ENCODE measurements at places on chromosomes 4 and X.

DNA sequence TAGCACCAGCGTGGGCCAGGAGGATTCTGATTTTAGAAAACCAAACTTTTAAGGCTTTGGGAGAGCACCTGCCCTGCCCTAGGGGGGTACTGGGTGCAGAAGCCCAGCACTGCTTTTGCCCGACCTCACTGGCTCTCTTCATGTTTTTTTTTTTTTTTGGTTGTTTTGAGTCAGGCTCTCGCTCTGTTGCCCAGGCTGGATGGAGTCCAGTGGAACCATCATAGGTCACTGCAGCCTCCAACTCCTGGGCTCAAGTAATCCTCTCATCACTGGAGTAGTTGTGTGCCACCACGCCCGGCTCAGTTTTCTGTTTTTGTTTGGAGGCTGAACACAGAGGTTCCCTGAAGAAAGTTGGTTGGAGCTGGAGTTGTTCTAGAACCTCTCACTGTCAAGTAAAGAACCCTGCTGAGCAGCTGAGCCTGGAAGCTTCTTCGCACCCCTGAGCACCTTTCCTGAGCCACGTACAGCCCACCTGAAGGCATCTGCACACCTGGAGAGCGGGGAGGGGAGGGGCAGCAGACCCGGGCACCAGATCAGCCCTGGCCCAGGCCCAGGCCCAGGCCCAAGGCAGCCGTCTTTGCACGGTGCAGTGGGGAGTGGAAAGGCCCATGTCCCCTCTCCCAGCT lies 49.5 kb downstream of the SHROOM2 start:
- no peak for DNase-seq

DNA sequence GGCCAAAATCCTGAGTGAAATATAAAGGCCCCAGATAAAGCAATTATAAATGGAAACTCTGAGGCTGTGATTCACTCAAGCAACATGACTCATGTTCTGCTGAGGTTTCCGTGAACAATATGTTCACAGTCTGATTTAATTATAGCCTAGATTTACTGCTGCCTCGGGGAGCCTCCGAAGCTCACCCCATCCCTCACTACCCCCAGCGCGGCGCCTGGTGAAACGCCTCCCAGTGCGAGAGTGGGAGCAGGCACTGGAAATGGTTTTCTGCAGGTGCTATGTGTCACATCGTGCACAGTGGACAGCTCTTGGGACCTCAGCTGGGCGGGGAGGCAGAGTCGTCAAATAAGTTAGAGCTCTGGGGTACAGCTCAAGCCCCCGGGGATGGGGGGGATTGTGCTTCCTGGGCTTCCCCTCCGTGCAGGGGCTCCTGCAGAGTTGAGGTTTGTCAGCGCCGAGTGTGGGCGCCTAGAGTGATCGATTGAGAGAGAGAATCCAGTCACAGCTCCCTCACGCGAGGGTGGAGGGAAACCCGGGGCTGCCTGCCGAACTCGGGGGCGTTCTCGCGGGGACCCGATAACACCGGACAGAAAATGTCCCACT lies 110.6 kb downstream of the PHKA2 start:
- DNase-seq, result no peak

- no peak for DNase-seq
Observed at GRCh38 chr4:77581724-77582123, 23.9 kb upstream of the CXCL13 start.

DNA sequence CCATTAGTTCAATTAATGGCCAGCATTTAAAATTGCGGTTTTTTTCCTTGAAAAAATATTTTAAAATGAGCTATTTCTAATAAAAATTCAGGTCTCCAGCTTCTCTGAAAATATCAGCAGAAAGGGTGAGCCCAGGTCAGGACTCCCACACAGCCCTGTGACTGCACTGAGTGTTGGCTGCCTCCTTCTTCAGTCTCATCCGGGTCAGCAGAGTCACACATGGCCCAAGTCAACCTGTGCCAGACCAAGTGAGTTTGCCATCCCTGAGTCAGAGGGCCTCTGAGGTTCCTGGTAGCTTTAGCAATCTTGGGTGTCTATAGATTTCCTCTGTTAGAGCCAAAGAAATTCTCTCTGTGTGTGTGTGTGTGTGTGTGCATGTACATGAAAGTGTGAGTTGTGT lies 22.1 kb upstream of the MSX1 start:
- no peak for DNase-seq

GRCh38 chr4:60562334-60562733 lies 637.8 kb upstream of the ADGRL3 start:
- no peak for DNase-seq

GRCh38 chr4:11098461-11098860 lies 330.2 kb downstream of the HS3ST1 start:
- DNase-seq, result no peak

DNA sequence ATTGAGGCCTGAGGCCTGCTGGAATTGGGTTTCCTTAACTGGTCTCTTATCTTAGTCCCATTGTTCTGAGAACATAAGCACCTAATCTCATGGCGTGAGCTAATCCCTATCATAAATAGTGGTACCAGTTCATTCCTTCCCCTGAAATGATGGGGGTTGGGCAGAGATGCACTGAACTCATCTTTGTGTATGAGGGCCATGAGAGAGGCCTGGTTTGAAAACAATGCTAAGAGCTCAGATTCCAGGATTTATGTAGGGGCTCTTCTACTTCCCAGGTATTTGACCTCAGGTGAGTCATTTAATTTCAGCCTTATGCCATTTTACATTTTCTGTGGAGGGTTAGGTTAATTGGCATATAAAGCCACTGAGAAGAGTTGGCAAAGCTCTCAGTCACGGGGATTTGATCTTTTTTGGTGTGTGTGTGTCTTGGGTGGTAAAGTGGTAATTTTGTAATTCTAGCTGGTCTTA lies 4.4 kb downstream of the RBM3 start:
- DNase-seq, result no peak

DNA sequence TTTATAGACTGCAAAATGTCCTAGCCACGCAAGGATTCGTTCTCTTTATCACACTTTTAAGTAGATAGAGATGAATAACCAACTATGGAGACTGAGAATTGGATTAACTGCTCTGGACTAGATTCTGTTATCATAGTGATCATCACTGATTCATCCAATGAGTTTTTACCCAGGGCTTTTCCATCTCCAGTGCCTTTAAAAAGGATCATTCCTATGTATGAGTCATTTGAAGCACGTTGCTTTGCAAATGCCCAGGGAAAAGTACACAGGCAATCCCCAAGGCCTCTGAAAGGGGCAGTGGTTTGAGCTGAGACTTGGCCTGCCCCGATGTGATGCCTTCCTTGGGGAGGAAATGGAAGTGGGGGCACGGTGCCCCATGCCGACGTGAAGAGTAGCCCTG lies 122.7 kb upstream of the PSAPL1 start:
- DNase-seq, result no peak

- no peak for DNase-seq
Observed at GRCh38 chr4:85861064-85861765, 386.3 kb downstream of the ARHGAP24 start.

- DNase-seq, result peak; percentile 54
Observed at GRCh38 chrX:1491851-1492349, 39.2 kb upstream of the ASMTL start.

- no peak for DNase-seq
Observed at GRCh38 chr4:15749001-15749400, 29.1 kb upstream of the CD38 start.

DNA sequence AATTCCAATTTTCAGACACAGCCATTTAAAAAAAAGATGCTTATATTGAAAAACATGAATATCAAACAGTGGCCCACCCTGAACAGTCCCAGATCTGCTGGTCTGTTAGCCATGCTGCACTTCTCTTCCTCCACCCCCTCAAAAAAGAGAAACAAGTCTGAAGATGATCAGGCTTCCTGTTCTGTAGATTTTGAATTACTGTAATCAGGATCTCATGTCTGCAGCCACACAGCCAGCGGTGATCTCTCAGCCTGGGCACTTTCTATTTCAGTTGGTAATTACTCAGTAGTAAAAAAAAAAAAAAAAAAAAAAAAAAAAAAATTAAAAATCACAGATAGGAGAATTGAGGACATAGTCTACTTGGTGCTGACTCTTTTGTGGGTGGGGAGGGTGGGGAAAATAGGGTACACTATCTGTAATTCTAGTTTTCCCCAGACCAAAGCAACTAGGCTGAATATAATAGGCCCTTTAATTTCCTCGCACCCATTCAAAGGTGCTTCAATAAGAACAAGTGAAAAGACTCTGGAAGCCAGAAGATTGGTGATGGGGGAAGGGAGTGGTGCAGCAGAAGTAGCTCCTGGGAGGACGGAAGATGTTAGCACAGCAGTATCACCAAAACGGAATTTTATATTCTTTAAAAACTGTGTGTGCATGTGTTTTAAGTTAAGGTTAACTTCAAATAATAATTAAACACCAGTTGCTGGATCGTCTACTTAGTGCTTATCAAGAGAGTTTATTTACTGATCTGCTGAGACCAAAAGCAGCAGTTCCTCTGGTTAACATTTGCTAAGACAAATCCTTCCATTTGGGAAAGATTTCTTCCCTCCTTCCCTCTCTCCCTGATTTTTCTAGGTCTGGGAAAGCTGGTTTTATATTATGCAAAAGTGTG lies 47.0 kb downstream of the SPRY1 start:
- DNase-seq, result peak; percentile 11

GRCh38 chrX:136825771-136826170 lies 45.0 kb upstream of the ARHGEF6 start:
- no peak for DNase-seq

DNA sequence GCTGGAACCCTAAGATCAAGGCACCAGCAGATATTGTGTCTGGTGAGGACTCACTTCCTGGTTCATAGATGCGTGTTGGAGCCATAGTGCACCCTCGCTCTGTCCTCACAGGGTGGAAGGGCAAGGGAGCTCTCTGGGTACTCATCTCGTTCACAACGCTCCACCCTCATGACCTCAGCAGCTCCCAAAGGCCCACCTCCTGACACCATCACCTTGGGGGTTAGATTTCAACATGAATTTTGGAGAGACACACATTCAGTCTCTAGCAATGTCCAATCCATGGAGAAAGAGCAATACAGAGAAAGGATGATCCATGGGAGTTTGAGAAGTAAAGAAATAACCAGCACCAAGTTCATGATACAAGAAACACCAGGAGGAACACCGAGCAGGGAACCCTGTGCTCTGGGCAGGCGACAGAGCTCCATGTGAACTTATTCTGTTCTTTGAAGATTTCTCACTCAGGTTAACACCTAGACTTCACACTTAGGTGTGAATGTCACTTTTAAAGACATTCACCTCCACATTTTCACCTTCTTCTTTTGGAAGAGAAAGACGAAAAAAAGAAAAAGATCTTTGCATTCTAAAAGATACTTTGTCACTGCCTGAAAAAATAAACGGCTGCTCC lies 171.8 kb upstream of the FAM9B start:
- no peak for DNase-seq

All from CD4-positive, alpha-beta T cell treated with Interleukin-6 at 100 ng/mL for 8 hours (primary cell).